Sciatic nerve (tissue), 2 donors: ENCODE measurements at places on chromosomes 12 and 14. TPM values are rescaled to one million over a fixed set of nuclear protein-coding genes. Genes with fewer than 3 reads are reported as not detected.

GRCh38 chr12:31006416-31007152, 67.1 kb upstream of the DDX11 start:
- DNase-seq: no peak

Gene DPPA3
- not detected for total RNA-seq

GRCh38 chr12:67271976-67272375, 2.8 kb downstream of the CAND1 start:
- no peak for DNase-seq

GRCh38 chr14:23377198-23377550, 328 bp downstream of the CMTM5 start:
- no peak for DNase-seq

DNA sequence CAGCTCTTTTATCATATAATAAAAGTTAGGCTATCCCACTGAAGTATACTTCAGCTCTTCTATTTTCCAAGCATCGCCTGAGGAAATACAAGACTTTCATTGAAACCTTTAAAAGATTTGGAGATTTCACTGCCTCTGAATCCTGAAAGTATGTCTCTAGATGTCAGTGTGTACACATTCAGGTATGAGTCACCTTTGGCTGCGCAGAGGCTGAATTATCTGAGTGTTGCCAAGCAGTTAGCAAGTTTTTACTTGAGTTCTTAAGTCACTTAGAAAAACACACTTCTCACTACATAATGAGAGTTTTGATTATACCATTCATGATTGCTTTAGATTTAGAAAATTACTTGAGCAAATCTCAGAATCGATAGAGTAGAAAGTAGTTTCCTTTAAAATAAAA, 210.3 kb downstream of the TMTC2 start:
- no peak for DNase-seq

GRCh38 chr14:69405762-69406161, 7.3 kb downstream of the SLC39A9 start:
- DNase-seq: no peak

DNA sequence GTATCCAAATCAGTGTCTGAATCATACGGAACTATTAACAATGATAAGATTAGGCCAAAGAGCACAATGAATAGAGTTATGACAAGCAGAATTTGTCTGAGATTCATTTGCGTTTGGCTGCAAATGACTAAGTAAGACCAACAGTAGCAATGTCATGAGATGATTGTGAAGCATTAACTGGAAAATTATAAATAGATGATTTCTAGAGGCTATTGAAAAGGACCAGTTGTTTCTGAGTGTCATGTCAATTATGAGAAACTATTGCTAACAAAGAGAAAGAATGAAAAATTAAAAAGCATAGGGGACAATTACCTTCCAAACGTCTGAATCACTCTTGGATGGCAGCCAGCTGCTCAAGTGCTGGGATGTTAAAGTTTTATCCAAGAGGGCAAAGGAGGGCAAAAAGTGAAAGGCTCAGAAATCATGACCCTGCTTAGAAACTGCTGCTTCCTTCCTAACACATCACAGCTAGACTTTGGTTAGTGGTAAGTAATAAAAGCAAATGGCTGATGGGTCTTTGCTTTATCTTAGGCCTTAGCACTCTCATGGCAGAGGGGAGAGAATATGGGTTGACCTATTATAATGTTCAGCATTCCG, 89.0 kb downstream of the AKAP6 start:
- DNase-seq: no peak

GRCh38 chr14:100410056-100410565, 87.0 kb downstream of the SLC25A47 start:
- DNase-seq: no peak

DNA sequence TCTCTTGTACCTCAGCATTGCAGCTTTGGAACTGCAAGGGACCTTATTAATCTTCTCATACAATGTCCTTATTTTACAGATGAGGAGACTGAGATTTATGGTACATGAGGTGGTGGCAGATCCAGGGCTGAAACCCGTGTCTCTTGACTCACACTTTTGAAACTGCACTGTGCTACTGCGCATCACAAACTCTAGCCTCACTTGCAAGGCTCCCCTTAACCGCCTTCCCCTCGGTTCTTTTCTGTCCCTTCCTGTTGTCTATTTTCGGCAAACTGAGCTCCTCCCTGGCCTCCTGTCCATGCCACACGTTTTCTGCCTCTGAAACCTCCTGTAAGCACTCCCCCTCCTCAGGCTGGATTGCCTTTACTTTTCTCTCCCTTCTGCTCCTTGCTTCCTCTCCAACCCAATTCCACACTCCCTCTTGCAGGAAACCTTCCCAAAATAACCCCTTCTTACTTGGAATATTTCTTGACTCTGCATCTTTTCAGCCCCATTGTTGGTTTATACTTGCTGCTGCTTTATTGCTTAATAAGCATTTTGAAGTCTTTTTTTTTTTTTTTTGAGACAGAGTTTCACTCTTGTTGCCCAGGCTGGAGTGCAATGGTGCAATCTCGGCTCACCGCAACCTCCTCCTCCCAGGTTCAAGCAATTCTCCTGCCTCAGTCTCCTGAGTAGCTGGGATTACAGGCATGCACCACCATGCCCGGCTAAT, 72.4 kb upstream of the CISTR start:
- DNase-seq: no peak

Gene TEX52
- not detected for total RNA-seq

DNA sequence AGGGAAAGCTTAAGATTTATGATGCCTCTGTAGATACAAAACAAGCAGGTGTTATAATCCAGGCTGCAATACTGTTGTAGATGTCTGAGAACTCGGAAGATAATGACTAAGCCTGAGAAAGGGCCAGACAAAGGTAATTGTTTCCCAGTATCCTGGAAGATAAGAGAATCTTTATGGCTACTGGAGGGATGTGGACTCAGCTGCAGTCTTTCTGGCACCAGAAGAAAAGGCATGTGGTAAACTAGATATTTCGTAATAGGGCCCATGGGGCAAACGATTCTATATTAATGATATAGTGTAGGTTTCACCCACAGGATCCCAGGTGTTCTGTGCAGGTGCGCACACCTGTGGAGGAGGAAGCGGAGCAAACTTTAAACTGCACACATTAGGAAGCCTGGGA, 9.2 kb upstream of the APOLD1 start:
- no peak for DNase-seq

- no peak for DNase-seq
Measured at GRCh38 chr12:107238296-107238695, 144.9 kb upstream of the CRY1 start.

Gene PSMD9
- 34.3 TPM for total RNA-seq

GRCh38 chr12:68686262-68686594, 550 bp upstream of the NUP107 start:
- no peak for DNase-seq

GRCh38 chr14:37167151-37168047, 5.0 kb downstream of the SLC25A21 start:
- DNase-seq: no peak

Gene ACTR6
- total RNA-seq: 32.3 TPM

Gene PWP1
- 26.5 TPM for total RNA-seq

Gene PTCSC3
- not detected for total RNA-seq

DNA sequence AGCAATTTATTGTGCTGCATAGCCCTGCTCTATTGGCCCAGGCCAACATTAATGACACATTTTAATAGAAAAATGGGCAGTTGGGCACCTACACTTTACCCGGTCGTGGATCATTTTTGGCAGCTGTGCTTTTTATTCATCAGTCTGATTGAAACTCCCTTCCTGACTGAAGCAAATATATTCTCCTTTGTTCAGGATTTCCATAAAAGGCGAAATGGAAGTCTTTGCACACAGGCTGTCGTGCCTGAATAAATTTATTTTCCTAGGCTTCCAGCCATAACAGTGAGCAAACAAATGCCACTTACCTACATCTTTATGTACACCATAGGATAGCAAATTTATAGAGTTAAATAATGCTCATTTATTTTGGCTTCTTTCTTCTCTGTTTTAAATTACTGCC, 480.7 kb upstream of the DCN start:
- DNase-seq: no peak

Gene HOXC13
- total RNA-seq: 0.22 TPM

Gene DNAH10
- total RNA-seq: 0.76 TPM

Gene AVPR1A
- total RNA-seq: 3.9 TPM
